ENCODE measurements at places on chromosomes 12 and 14. TPM values are rescaled to one million over a fixed set of nuclear protein-coding genes. Genes with fewer than 3 reads are reported as not detected.

DNA sequence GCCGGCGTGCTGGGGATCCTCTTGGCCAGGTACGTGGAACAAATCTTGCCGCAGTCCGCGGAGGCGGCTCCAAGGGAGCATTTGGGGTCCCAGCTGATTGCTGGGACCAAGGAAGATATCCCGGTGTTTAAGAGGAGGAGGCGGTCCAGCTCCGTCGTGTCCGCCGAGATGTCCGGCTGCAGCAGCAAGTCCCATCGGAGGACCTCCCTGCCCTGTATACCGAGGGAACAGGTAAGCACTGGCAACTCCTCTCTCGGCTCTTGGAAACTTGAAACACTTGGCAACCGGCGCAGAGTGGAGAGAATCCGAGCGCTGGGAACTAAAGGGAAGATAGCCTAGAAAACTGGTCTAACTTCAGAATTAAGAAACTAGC, 1.7 kb downstream of the PDE3A start:
- no peak for DNase-seq

DNA sequence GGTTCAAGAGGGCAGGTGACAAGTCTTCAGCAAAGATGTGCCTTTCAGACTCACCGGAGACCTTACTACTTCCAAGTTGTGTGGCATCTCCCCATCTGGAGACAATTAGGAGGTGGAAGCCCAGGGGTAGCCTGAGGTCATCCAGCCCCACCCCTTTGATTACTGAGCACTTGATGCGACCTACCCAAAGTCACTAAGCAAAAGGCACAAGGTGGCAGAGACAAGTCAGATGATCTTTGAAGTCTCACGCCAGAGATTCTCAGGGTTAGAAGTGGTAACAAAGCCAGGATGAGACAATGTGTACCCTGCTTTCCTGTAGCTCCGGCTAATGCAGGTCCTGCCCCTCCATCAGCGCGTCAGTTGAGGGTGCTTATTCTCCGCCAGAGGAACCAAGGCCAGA, 1.4 kb upstream of the FOXN3 start:
- no peak for DNase-seq

GRCh38 chr12:109383240-109383639, 35.5 kb downstream of the MYO1H start:
- DNase-seq: no peak

GRCh38 chr12:21675096-21675495, 17.5 kb upstream of the LDHB start:
- DNase-seq: no peak

DTX3 gene
- 17.0 TPM for total RNA-seq

TMEM117 gene
- 2.0 TPM for total RNA-seq

DNA sequence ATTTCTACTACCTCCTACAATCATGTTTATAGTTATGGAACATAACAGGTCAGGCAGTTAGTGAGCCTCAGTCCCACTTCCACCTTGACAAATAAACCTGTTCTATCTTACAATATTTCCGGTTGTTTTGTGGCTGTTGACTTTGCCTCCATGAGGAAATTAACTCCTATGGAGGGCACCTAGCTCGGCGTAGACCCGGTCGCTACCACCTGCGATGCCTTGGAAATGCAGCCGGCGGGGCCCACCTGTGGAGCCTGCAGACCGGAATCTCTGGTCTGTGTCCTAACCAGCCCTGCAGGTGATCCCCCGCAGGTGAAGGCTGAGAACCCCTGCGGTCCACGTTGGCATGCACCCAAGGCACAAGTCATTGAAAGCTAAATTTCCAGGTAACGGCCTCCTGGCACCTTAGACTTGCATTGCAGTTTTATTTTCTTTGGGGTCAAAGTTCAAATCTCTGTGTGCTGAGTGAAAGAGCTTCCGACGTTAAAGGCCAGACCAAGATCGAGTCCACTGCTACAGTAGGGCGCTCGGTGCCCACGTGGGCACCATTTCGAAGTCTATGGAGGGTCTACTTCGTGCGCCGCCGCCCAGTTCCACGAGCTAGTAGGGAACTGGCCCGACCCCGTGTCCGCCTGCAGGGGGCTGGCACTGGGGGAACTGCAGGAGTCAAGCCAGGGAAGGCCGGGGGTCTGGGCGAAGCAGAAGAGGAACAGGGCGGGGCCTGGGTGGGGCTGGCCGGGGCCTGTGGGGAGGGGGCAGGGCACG, 782 bp upstream of the PIWIL1 start:
- no peak for DNase-seq

NKX2-8 gene
- not detected for total RNA-seq

GRCh38 chr12:60752589-60752988, 1156.8 kb downstream of the SLC16A7 start:
- no peak for DNase-seq

SERPINA9 gene
- not detected for total RNA-seq

GRCh38 chr14:76510181-76510580, 134.2 kb downstream of the ESRRB start:
- DNase-seq: no peak

LGR5 gene
- not detected for total RNA-seq

GRCh38 chr14:23160924-23161522, 22.4 kb downstream of the SLC7A8 start:
- no peak for DNase-seq
